ENCODE measurements at places on chromosomes 3 and 15.

DNA sequence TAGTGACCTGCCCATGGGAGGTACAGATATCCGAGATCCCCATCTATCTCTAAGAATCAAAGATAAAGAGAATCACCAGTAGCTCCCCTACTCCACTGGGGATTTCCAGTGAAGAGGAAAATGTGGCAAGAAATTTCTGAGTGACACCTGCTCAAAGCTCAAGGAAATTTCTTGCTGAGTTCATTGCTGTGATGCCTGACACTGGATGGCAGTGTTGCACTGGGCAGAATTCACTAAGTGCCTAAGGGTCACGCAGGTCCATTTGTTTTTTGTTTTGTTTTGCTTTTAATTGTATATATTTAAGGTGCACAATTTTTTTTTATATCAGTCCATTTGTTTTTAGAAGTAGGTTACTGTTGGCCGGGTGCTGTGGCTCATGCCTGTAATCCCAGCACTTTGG is 109.5 kb upstream of the KCNAB1 start:
- DNase-seq = peak; percentile 5

DNA sequence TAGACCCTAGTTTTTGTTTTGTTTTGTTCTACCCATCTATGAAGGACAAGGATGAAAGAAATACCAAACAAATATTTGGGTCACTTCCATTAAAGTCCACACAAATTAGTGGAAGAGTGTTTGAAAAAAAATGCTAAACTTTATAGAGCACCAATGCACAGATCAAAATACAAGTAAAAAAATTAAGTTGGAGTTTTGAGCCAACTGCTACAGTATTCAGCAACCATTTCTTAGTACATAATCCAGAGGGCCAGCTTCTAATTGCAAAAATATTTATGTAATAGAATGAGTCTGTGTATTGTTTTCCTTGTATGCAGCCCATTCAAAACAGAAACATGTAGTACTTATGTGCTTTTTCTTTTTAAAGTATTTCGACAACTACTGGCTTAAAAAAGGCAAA is 121.1 kb downstream of the CBLB start:
- DNase-seq = no peak

DNA sequence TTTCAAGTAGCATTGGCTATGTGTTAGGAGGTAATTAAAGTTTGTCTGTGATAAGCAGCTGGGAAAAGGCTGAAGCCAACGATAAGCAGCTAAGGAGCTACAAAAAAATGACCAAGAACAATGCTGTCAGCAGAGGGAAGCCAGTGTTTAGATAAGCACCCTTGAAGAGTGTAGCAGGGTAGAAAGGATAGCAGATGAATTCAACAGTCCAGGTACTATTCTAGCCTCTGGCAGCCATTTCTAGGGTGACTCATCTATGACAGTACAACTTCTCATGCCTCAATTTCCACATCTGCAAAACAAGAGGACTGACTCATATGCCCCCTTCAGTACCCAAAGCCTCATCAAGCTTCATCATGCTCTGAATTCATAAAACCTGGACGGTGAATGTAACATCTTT is 617.6 kb upstream of the UBE2E2 start:
- DNase-seq = no peak

- DNase-seq = no peak
Measured at GRCh38 chr3:90062016-90062415, 954.6 kb downstream of the EPHA3 start.

- no peak for DNase-seq
Measured at GRCh38 chr3:151398895-151399294, 14.3 kb upstream of the P2RY12 start.

- no peak for DNase-seq
Measured at GRCh38 chr15:72147418-72147817, 29.2 kb downstream of the SENP8 start.

DNA sequence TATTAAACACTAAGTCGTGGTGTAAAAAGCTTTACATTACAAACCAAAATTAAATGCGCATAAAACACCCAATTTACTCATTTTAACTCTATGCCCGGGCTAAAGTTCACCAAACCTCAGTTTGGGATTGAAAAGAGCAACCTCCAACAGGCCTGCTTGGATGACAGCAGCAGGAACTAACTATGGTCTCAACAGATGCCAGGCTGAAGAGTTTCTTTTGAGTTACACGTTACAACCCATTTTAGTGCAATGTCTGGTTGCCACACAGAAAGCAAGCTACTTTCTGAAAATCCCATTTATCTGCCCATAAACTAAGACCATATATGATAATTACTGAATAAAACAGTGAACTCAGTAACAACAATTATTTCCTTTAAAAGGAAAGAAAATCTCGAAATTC is 2.2 kb downstream of the SATB1 start:
- DNase-seq = no peak

DNA sequence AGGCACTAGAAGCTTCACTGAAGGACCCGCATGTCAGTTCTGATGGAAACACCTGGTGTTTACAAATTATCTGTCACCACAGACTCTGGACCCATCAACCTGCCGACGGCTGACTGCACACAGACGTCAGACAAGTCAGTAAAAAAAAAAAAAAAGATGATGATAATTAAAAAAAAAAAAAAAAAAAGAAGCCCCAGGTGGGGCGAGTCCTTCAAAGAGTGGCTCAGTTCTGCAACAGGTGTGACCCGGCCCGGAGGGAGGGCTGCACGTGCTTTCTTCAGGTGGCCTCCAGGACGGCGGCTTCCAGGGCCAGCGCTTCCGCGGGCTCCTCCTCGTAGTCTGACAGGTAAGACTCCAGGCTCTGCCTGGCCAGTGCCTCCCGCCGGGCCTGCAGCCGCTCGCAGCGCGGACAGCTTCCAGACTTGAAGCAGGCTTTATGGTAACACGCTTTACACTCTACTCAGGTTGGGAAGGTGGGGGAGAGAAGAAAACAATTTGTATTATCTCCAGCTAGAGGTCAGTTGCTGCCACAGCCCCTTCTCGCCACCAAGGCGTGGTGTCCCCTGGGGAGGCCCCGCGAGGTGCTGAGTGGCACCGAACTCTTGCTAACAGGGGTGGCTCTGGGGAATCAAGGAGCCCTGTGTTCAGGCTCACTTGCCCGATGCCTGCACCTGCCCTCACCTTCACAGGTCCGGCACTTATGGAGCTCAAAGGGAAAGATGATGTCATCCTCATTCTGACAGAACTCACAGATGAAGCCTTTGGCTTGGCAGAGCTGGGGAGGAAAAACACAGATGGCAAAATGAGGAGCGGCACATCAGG is 61.8 kb downstream of the RUBCN start:
- DNase-seq = no peak

DNA sequence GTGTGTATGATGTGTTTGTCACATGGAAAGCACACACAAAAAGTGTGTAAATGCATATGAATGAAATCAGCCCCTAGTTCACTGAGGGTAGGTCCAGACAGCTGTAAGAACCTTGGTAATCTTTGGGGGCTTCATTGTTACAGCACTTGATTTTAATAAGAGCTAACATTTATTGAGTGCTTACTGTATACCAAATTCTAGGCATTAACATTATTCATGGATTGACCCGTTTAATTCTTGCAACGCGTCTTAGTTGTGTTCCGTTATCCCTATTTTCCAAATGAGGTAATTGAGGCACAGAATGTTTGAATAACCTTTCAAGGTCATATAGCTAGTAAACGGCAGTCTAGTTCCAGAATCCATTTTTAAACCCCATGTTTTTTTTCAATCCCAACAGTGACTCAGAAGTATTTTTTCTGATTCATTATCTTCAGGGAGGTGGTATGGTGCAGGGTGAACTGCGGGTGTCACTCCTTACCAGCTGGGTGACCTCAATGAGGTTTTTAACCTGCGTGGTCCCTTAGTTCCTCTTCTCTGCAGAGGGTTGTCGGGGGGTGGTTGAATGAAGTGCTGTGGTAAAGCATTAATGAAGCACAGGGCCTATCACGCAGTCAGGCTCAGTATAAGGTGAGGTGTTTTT is 14.2 kb downstream of the RAB8B start:
- no peak for DNase-seq
